ENCODE measurements at places on chromosomes 6 and 20.
A peak's percentile ranks its signal among the peaks of the same experiment; 100 is the strongest.

- peak; percentile 82 for DNase-seq
Observed at GRCh38 chr6:131807644-131808459, at the start of gene ENPP1. Gene ENPP1, plus strand, starts transcription at chr6:131808020. Its CDS starts 16 bp downstream, at chr6:131808036.

- no peak for DNase-seq
Observed at GRCh38 chr20:23880417-23880816, 869 bp upstream of the CST5 start.

- no peak for DNase-seq
Observed at GRCh38 chr6:100346828-100347227, 117.9 kb downstream of the SIM1 start.

DNA sequence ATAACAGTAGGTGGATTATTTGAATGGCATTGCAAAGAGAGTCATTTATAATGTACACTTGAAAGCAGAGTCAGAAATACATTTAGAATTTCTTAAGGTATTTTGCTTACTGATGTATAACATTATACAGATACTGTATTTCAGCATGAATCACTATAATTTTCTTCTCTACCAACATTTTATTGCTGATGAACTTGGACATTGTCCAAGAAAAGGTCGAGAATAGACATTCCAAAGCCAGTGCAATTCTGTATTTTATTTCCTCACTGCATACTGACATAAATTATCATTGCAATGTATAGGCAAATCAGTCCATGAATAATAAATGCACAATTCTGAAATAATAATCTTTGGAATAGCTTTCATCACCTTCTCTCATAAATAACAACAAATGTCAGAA lies 1420.0 kb upstream of the EYS start:
- no peak for DNase-seq

- DNase-seq, result peak; percentile 15
Observed at GRCh38 chr6:98769546-98769945, 64.8 kb upstream of the POU3F2 start.

- DNase-seq, result no peak
Observed at GRCh38 chr20:20666359-20666758, 46.1 kb downstream of the RALGAPA2 start.

DNA sequence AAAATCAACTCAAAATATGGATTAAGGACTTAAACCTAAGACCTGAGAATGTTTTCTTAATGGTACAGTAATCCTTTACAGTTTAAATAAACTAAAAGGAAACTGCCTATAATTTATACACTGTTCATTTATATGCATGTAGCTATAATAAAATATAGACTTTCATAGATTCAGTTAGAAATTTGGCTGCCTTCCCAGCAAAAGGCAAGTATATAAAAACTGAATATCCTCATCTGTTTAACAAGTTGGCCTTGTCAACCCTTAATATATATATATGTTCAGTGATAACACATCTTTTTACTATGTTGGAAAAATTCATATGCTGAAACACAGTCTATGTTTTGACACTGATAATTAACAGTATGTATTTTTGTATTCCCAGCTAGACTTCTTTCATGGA lies 123.1 kb downstream of the GRIK2 start:
- DNase-seq, result no peak

- no peak for DNase-seq
Observed at GRCh38 chr6:149078211-149078782, 239.2 kb upstream of the TAB2 start.

DNA sequence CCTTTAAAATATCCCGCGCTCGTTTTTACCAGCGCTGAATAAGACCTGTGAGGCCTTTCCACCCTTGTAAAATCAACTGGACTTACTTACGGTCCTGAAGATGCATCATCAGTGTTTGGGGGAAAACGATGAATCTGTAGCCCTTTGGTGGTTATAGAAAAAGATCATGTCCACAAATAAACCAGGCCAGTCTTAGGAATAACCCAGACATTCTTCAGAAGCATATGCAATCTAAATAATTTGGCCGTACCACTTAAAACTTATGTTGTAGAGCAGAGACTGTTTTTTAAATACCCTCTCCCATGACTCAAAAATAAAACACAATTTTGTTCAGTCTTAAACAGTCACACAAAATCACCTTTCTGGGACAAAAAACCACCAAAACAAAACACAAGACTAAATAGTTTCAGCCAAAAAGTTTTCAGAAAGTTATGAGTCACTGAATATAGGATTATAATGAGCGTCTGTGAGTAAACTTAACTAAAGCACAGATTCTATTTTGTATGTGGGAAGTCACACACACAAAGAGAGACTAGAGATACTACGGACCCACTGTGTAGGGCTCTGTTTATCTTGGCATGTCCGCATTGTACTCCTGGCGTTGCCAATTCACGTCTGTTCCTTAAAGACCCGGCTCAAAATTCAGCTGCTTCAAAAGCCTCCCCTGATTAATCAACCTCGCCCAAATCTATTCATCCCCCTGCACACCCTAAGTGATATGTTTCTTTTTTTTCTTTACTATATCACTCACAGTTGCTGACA lies 26.5 kb upstream of the SMOC2 start:
- DNase-seq, result no peak

DNA sequence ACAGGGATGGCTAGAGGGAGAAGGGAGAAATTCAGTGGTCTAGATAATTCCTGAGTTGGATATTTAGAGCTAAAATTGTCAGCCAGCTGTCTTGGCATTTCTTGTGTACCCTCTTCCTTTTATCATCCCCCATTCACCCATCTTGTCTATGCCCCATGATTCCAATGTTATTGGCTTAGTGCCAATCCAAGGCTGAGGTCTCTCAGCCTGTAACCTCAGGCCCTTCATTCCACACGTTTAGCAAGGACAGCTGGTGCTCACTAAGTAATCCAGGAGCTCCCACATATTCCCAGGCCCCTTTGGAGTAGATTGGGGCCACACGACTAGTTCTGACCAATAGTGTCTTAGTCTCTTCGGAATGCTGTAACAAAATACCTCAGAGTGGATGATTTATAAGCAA lies 112.4 kb upstream of the ATXN1 start:
- DNase-seq, result no peak

DNA sequence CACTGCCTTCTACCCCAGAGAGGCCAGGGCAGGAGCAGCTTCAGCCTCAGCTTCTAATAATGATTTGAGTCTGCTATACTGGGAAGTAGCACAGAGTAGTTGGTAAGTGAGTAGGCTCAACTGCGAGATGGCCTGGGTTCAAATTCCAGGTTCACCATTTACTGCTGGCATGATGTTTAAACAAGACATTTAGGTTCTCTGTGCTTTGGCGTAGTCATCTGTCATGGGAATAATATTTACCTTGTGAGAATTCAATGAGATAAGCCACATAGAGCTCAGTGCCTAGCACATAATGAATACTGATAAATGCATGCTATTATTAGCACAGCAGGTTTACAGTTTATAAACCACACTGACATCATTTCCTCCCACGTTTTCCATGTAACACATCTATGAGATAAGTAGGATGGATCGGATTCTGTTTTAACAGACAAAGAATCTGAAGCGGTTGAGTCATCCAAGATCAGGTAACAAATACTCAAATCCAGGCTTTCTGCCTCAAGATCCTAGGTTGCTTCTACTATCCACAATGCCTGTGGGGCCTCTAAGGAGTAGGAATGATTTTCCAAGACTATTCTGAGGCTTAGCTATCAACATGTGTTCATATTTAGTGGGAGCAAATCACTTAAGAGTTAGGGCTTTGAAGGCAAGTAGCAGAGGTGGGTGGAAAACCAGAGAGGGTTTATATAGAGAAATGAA lies 72.9 kb upstream of the DTNBP1 start:
- no peak for DNase-seq

GRCh38 chr6:151400473-151400872 lies 9.1 kb upstream of the ZBTB2 start:
- no peak for DNase-seq

DNA sequence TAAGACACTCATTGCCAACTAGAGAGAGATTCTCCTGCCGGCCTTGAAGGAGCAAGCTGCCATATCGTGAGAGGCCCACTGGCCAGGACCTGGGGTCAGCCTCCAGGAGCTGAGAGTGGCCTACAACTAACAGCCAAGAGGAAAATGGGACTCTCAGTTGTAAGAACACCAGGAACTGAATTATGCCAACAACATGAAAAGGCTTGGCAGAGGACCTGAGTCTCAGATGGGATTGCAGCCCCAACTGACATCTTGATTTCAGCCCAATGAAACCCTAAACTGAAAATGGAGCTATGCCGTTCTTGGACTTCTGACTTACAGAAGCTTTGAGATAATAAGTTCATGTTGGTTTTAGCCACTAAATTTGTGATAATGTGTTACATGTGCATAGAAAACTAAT lies 193.5 kb upstream of the LRFN2 start:
- DNase-seq, result no peak

GRCh38 chr6:75170691-75171560 lies 34.9 kb downstream of the COL12A1 start:
- DNase-seq, result no peak

DNA sequence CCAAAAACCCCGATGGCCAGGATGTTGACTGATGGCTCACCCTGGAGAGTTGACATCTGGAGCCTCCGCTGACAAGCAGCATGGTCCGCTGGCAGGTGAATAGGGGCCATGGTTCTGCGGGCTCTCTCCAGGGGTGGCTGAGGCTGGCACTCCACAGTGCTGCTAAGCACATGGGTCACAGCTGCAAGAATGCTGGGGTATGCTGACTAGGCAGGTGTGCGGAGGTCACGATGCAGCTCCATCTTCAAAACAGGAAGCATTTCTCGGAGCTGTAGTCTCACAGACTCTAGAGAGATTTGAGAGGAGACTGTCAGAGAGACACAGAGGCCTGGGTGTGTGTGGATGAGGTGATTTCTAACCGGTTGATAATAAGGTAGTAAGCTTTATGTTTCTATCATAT lies 341.6 kb downstream of the NRN1 start:
- no peak for DNase-seq

DNA sequence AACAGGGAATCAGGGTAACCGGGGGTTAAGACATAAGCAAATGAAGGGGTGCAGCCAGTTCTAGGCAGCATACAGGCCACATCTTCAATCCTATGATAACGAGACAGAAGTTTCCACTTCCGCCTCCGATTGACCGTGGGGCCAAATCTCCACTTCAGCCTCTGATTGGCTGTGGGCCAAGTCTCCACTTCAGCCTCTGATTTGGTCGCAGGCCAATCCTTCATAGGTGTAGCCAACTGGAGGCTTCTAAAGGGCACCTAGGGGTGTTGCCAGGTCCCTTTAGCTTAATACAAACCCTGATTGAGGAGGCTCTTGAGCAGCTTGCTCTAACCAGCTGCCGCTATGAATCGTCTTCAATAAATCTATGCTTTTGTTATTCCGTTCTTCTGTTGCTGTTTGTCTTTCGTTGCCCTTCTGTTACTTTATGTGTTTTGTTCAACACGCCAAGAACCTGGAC lies 2.1 kb upstream of the ERGIC3 start:
- no peak for DNase-seq

- peak; percentile 70 for DNase-seq
Observed at GRCh38 chr6:159169193-159169555, at the start of gene FNDC1. Gene FNDC1, plus strand, starts transcription at chr6:159169400. Its CDS starts 197 bp downstream, at chr6:159169597.

DNA sequence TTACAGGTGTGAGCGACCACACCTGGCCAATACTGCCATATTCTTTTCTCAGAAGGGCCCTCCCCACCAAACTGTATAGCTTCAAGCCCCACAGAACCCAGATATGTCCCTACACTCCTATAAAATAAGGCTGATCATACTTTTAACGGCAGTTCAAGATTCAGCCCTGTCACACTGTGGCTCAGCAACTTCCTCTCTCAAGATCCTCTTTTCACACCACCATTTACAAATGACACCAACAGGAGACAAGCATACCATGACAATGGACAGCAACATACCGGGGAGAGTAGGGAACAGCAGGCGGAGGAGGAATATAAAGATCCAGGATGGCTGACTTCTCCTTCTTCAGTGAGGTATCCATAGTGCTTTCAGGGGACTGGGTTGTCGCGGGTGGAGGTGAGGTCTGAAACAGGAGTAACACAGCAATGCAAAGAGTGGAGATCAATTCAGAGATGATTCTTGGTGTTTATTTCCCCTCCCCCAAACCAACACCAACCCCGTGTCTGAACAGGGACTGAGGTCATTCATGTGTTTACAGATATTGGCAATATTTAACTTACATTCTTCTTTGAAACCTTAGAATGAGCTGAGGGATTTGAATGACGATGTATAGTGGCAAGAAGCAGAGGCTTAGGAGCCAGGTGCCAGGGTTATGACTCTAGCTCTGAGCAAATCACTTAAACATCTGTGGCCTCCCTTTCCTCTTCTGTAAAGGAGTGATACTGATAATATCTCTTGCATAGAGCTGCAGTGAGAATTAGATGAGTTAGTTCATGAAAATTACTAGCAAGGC lies 57.6 kb upstream of the IPCEF1 start:
- DNase-seq, result peak; percentile 26

DNA sequence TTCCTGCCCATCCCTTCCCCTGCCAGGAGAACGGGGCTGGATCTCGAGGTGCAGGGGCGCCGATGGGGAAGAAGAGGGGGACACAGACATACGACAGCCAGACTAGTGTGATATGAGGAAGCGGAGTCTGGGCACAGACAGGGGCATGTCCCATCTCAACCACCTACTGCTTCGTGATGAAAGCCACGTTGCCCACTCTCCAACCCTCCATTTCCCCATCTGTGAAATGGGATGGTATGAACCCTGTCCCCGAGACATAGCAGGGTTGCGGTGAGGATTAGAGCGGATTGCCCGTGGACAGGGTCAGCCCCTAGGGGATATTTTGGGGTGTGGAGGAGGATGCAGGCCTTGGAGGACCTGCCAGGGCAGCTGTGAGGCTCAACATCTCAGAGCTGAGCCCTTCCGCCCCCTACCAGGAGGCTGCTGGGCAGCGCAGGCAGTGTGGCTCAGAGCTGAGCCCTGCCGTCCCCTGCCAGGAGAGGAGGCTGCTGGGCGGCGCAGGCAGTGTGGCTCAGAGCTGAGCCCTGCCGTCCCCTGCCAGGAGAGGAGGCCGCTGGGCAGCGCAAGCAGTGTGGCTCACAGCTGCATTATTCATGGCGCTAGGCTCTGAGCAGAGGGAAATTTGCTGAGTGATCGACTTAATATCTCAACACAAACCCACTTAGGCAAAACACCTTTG lies 71.7 kb downstream of the GRM4 start:
- DNase-seq, result no peak

DNA sequence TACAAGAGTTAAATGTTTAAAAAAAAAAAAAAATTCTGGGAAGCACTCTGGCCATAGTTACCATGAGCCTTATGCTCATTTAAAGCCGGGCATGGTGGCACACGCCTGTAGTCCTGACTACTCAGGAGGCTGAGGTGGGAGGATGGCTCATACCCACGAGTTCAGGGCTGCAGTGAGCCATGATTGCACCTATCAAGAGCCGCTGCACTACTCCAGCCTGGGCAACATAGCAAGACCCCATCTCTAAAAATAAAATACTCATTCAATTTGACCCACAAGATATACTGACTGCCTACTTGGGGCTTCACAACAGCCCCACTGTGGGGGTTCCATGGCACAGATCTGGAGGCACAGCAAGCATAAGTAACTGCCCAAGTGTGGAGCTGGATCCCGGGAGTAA lies 112.0 kb upstream of the NFATC2 start:
- no peak for DNase-seq

- DNase-seq, result no peak
Observed at GRCh38 chr6:136528477-136528876, 21.7 kb downstream of the MAP7 start.

DNA sequence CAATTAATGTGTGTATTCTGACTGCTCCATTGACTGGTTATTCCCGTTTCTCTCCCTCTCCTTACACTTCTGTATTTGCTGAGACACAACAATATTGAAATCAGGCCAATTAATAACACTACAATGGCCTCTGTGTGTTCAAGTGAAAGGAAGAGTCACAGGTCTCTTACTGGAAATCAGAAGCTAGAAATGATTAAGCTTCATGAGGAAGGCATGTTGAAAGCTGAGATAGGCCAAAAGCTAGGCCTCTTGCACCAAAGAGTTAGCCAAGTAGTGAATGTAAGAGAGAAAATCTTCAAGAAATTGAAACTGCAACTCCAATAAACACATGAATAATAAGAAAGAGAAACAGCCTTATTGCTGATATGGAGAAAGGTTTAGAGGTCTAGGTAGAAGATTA lies 489.5 kb upstream of the CITED2 start:
- DNase-seq, result no peak

All from HuH-7 (cell line).